ENCODE measurements at places on chromosomes 7 and 10.
A peak's percentile ranks its signal among the peaks of the same experiment; 100 is the strongest.

DNA sequence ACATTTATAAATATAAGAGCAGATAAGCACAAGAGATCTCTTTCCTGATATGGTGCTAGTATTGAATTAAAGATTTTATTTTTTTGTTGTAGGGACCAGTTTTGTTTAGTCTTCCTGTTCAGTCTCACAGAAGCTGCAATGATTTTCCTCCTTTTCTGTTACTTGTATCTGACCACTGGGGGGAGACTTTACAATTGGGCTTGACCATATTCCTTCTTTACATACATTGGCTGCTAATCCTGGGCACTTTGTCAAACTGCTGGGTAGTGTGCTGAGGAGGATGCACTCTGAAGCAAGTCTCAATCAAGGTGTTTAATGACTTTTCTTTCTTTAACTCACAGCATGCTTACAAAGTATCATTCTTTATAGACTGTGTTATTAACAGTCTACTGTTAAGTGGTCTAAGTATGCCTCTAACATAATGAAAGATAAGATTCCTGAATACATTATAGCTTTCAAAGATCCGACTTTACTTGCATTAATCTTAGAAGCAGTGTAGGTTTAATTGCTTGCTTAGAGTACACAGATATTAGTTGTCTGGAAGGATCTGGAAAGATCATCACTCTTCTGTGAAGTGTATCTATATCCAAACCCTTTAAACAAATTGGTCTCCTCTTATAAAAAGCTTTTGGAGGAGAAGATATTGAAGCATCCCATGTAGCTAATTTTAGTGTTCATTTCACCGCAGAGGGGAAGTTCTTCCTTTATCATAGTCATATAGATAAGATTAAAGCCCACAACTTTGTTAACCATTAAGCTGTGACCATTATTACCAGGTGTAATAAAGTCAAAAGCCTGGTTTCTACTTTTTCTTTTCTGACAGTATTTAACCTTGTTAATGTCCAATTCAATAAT lies 3.1 kb downstream of the PALS2 start:
- peak; percentile 86 for DNase-seq

- DNase-seq = peak; percentile 32
Measured at GRCh38 chr10:788796-789748, 99.6 kb upstream of the DIP2C start.

DNA sequence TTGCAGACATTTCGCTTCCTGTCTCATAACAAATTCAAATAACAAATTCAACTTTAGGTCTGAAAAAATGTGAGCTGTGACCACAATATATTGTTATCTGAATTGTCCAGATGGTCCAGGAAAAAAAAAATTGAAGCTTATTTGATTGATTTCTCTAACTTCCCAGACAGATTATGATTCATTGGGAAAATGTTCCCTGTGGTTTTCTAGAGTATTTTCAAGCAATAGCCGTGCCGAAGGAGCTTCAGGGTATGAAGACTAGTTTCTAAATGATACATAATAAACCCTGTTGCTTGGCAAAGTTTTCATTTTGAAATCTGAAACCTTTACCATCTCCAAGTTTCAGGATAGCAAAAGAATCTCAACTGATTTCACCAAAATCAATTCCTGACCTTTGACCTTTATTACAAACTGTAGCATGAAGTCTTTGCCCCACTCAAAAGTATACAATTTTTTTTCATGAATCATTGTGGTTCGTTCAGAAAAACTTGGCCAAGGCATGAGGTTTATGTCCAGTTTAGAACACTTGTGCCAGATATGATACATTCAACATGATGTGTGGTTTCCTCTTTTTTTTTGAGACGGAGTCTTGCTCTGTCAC lies 109.9 kb downstream of the JCAD start:
- DNase-seq = peak; percentile 94

- DNase-seq = no peak
Measured at GRCh38 chr7:117143580-117143979, 179.3 kb downstream of the WNT2 start.

- peak; percentile 57 for DNase-seq
Measured at GRCh38 chr10:71250405-71250804, 38.0 kb downstream of the UNC5B start.

DNA sequence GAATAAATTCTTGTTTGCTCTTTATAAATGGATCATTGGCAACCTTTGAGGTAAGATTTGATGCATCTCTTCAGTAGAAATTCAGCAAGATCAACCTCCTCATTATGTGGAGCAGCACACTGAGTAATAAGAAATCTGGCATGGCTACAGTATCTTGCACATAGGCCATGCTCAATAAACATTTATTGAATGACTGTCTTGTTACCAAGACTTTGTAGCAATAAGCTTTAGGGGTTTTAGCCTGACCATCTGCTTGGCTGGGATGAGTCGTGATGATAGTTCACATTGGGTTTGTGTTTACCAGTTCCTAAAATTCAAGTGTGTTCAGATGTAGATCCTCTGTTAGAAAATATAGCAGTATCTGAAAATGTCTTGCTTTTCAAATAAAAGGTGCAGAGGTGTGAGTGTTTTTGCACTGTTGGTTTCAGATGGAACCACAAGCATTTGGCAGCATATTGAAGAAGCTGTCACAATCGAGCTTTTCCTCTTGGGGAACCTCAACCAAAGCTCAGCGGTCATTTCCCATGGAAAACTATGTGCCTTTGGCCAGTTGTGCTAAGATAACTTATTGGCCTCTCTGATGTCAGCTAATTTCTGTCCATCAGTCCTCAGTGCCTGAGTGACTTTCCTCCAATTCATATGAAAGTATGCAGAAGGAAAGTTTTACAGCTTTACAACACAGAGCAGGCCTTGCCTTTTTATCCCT lies 442.6 kb downstream of the GFRA1 start:
- DNase-seq = peak; percentile 22

DNA sequence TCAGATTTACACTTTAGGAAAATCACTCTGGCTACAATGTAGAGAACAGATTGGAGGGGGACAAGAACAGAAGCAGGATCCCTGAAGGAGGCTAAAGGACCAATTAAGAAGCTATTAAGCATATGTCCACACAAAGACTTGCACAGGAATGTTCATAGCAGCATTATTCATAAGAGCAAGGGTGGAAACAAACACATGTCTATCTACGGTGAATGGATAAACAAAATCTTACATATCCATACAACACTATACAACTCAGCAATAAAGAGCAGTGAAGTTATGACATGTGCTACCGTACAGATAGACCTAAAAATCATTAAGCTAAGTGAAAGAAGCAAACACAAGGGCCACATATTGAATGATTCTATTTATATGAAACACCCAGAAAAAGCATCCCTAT lies 10.4 kb downstream of the CHCHD3 start:
- no peak for DNase-seq

GRCh38 chr10:69715156-69715898 lies 85.3 kb downstream of the FAM241B start:
- peak; percentile 64 for DNase-seq

DNA sequence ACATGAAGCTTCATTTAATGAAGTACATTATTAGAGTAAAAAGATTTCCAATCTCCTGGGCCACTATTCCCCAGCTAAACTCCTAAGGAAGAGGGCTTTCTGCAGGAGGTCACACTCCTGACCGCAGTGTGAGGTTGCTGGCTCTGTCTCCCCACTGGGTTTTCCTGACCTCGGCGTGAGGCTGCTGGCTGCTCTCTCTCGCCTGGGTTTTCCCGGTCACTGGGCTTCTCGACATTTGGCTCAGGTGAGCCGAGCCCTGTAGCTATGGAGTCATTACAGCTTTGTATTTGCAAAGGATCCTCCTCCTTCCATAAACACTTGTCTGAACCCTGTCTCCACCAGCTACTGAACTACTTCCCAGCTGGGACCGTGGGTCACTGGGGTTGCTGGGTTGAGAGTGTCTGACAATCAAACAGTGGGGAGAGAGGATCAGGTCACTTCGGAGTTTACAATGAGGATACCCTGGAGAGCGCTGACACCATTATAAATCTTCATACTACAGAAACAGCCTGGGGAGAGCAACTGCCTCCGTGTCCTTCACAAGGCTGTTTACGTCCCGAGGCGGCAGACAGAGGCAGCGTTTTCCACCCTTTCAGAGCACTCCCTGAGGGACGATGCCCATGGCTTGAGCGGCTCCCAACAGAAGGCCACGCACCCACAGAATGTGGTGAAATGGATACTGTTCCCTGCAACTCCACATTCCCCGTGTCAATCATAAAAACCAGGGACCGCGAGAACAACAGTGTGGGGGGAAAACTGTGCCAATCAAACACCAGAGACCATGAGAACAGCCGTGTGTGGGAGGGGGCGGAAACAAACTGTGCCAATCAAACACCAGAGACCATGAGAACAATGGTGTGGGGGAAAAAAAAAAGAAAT lies 226.2 kb downstream of the ZMYND11 start:
- no peak for DNase-seq

DNA sequence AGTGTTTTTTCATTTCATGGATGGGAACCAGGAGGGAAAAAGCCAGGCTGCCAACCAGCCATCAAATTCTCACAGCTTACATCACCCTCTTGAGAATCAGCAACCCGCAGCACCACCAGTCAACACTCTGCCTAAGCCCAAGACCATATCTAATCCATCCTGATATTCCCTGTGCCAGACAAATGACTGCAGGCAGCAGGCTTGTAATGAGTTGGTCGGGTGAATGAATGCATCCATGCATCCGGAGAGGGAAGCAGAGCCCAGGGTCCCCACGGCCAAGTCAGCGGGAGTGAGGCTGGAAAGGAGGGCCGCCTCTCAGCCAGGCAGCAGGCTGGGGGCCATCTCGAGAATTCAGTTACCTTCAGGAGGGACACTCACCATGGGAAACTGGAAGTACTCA lies 46.9 kb downstream of the SLIT1 start:
- DNase-seq = no peak

- peak; percentile 89 for DNase-seq
Measured at GRCh38 chr7:8295638-8296361, 33.8 kb upstream of the ICA1 start.

GRCh38 chr7:130982651-130983050 lies 248.6 kb upstream of the KLF14 start:
- DNase-seq = no peak

DNA sequence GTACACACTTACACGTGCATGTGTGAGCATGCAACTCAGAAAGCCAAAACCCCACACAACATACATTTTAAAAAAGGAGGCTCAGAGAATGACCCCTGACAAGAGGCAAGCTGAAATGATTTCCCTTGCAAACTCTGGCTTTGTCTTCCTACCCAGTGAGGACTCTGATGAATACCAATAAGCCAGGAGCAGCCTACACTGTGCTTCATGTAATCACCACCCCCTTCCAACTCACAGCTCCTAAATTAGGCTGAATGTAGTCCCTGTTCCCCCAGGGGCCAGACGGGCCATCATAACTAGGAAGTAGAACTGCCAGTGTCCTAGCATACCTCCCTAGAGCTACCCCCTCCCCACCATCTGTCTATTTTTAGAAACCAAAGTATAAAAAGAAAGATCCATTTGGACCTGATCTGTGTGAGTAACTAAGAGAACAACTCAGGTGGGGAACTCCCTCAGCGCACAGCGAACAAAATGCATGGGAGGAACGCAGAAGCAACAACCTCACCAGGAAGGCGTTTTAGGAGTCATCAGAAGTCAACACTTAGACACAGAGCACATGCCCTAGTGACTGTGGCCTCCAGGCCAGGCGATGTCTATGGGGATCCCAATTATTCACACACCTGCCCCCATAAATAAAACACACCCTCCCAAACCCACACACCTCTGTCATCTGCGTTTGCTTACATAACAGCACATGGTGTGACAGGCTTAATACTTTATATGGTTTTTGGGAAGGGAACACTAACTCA lies 1.9 kb downstream of the DGKI start:
- no peak for DNase-seq

- DNase-seq = no peak
Measured at GRCh38 chr7:100212631-100213286, 7.0 kb upstream of the PVRIG start.

DNA sequence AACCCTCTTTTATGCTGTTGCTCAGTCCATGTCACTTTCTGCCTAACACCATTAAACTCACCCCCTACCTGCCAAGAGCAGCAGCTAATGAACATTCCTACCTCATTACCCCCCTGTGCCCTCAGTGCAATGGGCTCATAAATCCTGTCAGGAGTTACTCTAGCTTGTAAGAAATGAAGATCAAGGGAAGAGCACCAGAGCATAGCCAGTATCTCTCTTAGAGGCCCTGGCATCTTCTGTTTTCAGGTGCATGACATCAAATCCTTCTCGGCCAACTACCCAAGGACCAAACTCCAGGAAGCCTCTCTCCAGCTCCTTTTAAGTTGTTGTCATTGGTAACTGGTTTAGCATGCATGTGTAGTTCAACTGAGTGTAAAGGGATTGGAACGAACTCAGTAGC lies 75.1 kb downstream of the FOXI2 start:
- no peak for DNase-seq

- no peak for DNase-seq
Measured at GRCh38 chr7:103525937-103526336, 79.9 kb upstream of the SLC26A5 start.

DNA sequence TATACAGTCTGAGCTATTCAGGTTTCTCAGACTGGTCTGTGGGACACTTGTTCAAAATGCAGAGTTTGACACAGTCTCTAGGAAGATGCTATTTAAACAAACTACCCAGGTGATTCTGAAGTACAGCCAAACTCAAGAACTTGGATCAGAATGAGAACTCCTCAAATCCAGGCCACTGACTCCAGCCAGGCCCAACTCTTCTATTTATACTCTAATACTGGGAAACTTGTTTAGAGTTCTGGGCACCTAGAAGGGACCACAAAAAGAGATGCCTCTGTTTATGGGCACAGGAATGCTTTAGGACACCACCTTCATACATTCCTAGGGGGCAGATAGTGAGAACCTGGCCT lies 40.1 kb upstream of the ADD3 start:
- no peak for DNase-seq

- no peak for DNase-seq
Measured at GRCh38 chr10:18949391-18949790, 99.2 kb upstream of the MALRD1 start.

- no peak for DNase-seq
Measured at GRCh38 chr7:48563334-48563733, 361.0 kb upstream of the CDC14C start.

DNA sequence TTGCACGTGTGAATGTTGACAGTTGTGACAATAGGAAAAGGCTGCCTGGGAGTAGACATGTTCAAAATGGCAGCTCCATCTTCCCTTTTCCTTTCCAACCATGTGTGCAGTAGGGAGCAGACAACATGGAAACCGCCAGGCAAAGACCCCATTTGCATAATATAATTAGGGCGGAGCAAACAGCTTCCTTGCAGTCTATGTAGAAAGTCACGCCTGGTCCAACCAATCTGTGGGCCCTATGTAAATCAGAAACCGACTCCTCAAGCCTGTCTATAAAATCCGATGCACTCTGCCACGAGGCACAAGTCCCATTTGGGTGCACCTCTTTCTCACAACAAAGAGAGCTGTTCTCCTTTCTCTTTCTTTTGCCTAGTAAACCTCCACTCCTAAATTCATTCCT lies 19.6 kb downstream of the NEBL start:
- DNase-seq = no peak

DNA sequence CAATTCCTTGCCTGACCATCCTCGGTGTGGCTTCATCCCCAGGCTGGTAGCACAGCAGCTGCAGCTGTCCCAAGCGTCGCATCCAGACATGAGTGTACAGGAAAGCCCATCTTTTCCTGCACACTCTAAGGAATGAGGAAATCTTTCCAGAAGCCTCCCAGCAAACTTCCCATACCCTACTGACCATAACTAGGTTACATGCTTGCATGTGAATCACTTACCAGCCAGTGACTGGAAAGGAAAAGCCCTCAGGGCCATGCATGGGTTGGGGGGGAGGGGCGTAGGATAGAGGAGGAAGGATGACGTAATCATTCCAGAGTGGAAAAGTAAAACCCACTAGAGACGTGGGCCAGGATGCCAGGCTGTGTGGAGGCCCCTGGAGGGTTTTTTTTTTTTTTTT lies 18.9 kb upstream of the ZNF212 start:
- peak; percentile 66 for DNase-seq
